ENCODE measurements at places on chromosomes 12 and 14.

GRCh38 chr12:52180971-52181628 lies 10.7 kb downstream of the KRT80 start:
- DNase-seq = no peak

GRCh38 chr12:130017591-130018449 lies 114.0 kb upstream of the TMEM132D start:
- DNase-seq = peak; percentile 4

- no peak for DNase-seq
Observed at GRCh38 chr14:96400495-96400894, 8.6 kb downstream of the AK7 start.

DNA sequence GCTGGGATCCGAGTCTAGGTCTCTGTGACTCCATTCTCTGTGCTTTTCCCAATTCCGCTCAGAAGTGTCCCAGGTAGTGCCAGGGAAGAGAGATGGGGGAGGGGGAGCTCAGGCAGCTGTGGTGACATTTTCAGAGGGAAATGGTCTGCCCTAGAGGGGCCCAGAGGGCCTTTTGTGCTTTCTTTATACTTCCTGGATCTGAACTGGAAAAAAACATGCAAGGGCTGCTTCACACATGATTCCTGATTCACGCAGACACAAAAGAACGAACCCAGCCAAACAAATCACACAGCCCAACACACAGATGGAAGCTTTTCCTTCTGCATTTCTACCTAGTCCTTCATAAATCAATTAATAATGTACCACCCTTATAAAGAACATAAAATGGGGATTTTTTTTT lies 26.5 kb downstream of the GPR68 start:
- DNase-seq = no peak

DNA sequence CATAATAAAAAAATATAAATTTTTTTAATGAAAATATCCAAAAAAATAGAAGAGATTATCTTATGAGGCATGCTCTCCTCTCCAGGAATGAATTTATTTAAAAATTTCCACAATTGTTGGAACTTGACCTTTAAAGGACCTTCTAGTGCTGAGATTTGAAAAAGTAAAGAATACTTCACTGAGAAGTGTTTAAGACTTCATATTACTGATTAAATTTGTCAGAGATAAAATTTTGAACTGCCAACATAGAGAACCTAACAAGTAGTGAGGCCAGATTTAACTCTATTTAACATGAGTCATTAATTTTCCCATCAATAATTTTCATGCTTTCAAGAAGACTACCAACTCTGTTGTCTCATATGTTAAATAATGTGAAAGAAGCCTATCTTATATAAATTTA lies 14.5 kb downstream of the CAPRIN2 start:
- DNase-seq = no peak

DNA sequence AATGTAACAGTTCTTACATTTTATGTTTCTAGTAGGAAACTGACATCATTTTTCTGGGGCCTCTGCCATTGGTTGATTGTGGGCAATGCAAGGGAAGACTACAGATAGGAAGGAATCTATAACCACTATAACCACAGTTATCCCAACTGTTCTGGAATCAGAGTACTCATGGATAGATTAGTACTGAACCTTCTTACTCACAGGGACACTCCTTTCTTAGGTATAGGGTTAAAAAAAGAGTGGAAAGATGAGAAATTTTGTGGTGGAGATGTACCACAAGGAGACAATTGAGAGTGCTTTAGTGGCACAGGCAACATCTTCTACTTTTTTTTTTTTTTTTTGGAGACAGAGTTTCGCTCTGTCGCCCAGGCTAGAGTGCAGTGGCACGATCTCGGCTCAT lies 21.0 kb downstream of the TMEM116 start:
- peak; percentile 28 for DNase-seq

- DNase-seq = no peak
Observed at GRCh38 chr14:95701846-95702221, 12.1 kb downstream of the TCL1A start.

GRCh38 chr12:104131609-104132008 lies 6.4 kb downstream of the NFYB start:
- DNase-seq = no peak

DNA sequence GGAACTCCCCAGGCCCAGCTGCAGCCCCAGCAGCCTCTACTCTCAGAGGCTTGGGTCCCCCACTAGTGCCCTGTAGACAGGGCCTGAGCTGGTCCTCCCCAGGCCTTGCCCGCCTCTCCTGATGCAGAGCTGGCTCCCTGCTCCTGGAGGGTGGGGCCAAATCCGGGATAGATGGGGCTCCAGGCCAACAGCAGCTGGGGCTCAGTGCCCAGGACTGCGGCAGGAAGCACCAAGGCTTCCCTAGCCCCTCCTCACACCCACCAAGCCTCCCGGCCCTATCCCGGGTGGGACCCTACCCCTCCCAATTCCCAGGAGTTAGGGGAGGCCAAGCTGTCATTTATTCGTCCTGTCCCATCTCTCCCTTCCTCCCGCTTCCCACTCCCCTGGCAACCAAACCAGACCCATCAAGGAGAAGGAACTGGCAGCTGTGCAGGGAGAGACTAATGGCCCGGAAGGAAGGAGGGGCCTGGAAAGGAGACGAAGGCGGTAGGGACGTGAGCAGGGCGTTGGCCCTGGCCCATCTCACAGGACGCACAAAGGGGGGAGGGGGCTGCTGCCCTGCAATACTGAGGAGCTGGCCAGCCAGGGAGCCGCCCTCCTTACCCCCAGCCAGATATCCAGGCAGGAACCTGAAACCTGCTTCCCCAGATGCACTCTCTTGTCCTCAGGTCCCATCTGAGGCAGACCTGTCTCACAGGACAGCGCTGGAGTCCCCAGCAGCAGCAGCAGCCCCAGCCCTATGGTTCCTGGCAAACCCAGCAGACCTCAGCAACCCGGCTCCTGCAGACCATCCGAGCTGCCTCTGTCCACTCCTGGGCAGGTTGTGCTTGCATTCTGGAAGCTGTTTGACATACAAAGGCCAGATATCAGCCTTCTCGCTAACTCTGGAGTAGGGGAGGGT lies 1.6 kb upstream of the PRPH start:
- no peak for DNase-seq

DNA sequence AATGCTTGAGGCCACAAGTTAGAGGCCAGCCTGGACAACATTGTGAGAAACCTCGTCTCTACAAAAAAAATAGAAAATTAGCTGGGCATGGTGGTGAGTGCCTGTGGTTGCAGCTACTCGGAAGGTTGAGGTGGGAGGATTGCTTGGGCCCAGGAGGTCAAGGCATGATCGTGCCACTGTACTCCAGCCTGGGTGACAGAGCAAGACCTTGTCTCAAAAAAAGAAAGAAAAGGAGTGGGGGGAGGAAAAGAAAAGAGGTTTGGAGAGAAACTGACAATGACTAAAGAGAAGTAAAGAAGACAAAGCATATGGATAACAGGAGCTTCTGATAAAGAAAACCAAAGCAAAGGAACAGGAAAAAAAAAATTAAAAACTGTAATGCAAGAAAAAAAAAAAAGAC lies 37.4 kb upstream of the SELPLG start:
- DNase-seq = no peak

DNA sequence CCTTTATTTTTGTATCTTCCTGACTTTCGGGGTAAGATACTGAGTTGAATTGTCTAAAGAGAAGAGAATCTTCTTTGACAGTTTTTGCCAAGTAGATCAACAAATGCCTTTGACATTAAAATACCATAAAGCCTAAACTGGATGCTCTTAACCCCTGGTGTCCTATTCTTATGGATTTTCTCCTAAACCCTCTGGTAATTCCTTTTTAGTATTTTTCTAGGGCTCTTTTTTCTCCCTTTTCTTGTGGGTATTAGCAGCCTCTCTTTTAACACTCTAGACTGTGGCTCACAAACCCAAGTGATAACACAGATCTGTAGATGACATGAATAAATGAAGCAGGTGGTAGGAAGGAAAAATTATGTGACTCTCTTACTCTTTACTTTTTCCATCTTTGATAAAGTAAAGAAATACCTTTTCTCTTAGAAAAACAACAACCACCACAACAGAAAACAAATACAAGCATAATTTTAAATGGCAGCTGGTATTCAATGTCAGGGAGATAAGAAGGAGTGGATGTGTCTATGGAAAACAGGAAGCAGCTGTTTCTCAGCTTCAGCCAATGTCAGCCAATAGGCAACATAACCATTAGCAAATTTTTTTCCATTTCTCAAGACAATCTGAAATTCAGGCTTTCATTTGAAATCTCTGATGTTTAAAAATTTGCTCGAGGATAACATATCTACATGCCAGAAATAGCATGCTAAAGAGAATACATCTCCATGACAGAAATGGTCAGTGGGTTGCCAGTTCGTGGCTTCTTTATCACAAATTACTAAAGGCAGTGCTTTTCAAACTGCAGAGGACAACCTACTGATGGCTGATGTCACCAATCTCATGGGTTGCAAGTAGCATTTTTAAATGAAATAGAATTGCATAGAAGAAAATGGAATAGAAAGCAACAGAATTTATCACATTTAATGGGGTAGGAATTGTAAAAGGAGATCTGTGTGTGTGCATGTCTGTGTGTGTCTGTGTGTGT lies 123.1 kb upstream of the KRR1 start:
- DNase-seq = peak; percentile 87

GRCh38 chr12:76976777-76977382 lies 88.5 kb downstream of the E2F7 start:
- peak; percentile 15 for DNase-seq

DNA sequence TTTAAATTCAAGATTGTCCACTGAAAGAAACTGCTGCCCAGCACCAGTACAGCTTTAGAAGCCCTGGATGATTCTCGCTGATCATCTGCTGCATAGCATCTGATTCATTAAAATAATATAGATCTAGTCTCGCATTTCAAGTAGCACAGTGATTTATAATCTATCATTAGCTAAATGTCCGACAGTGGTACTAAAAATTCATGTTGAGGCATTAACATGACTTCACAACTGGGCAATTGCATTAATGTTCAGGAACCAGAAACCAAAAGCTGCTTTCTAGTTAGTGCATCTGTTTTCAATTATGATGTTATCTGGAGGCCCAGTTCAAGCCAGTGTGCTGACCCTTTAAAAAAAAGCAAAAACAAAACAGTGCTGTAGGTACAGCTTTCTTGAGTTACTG lies 1987.2 kb upstream of the SEL1L start:
- DNase-seq = peak; percentile 47

DNA sequence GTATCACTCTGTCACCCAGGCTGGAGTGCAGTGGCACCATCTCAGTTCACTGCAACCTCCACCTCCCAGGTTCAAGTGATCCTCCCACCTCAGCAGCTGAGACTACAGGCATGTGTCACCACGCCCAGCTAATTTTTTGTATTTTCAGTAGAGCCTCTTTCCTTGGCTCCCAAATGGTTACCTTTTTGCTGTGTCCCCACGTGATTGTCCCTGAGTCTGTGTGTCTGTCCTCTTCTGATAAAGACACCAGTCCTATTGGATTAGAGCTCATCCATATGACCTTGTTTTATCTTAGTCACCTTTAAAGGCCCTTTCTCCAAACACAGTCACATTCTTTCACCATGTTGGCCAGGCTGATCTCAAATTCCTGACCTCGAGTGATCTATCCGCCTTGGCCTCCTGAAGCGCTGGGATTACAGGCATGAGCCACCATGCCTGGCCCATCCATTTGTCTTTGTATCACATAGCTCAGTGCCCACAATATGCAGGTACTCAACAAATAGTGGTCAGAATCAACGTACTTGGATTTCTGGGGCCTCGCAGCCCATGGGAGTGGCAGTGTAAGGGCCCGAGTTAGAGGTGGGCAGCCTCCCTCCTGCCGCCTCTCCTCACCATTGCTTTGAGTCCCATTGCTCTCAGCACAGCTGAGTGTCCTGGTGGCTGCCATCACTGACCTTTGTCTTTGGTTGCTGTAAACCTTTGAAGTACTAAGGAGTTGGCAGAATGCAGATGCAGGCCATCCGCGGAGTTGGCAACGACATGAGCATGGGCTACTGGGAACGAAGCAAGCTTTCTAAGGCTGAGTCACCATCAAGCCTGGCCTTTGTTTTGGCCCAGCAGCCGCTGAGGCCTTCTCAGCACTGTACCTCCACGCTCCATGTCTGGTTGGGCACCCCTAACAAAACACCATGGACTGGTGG lies 9.3 kb downstream of the TPCN1 start:
- DNase-seq = no peak

- no peak for DNase-seq
Observed at GRCh38 chr14:72164420-72165228, 232.4 kb downstream of the RGS6 start.
